ENCODE measurements at places on chromosomes 16 and 17.

DNA sequence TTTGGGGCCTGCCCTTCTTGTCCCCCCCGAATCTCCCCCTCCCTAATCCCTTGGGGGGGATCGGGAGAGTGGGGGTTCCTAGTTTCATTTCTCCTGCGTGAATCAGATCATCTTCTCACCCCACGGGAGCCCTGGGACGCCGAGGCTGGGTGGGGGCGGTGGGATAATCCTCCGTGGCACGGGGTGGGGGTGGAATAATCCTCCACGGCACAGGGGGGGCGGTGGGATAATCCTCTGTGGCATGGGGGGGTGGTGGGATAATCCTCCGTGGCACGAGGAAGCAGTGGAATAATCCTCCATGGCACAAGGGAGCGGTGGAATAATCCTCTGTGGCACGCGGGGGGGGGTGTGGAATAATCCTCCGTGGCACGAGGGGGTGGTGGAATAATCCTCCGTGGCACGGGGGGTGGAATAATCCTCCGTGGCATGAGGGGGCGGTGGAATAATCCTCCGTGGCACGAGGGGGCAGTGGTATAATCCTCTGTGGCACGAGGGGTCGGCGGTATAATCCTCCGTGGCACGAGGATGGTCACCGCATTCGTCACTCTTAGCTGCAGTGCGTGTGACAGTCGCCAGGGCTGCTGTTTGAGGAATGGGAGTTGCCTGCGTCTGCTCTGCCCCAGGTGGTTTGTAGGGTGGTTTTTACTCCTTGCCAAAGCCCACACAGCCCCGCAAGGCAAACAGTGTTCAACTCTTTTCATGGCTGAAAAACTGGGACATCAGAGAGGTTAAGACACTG lies 156.9 kb downstream of the LAT start:
- no peak for DNase-seq

GRCh38 chr16:84087001-84087400 lies 29.7 kb downstream of the MBTPS1 start:
- no peak for DNase-seq

DNA sequence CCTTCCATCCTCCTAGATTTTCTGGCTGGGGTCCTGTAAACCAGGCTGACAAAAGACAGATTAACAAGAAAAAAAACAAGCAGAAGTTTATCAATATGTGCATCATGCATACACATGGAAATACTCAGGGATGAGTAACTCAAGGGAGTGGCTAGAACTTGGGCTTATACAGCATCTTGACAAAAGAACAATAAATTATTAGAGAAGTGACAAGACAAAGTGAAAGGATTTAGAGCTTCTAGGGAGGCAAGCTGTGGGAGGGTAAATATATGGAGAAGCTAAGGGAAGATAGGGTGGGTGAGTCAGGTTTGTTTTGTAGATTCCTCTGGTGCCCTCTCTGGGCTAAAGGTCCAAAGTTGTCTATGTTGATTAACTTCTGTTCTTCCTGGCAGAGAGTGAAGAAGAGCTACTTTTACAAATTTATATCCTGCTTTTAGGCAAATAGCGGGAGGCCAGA lies 48.0 kb upstream of the NDRG4 start:
- no peak for DNase-seq

DNA sequence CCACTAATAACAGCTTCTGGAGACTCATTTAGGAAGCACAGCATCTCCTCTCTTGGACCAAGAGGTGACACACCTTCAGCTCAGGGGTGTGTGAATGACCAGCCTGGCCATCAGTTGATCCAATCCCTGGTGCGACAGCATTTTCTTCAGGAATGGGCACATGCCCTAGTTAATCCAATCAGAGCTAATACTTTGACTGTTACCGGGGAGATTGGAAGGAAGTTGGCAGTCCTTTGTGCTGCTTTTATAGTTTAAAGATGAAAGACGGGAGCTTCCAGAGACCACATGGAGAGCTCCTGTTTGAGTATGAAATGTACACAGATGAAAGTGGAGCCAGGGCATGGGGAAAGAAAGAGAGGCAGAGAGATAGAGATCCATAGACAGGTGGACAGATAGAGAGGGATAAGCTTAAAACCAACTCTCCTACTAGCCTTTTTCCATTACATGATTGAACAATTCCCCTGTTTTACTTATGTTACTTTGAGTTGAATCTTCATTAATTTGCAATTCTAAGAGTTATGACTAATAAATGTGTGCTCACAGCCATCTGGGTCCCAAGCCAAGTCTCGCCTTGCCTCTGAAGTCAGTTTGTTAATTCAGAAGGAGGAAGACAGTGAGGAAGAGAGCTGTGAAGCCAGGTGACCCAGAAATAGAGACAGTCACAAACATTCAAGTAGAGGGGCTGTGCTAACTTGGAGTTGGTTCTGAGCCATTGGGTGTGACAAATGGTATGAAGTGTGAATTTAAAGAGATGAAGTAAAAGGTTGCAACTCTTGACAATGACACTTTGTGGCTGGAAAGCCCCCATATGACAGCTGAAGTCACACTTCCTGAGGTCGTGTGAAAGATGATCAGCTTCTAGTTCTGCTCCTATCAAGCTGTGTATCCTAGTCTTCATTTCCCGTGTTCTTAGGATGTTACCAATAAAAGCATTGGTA lies 120.0 kb upstream of the GOT2 start:
- no peak for DNase-seq

DNA sequence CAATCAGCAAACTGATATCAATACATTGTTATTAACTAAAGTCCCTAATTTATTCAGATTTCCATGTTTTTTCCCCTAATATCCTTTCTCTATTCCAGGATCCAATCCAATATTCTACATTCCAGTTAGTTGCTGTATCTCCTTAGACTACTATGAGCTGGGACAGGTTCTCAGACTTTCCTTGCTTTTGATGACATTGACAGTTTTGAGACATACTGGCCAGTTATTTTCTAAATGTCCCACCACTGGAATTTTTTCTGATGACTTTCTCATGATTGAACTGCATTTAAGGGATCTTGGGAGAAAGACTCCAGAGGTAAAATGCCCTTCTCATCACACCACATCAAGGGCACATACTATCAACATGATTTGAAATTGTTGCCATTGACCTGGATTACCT lies 177.1 kb upstream of the MAF start:
- no peak for DNase-seq

- DNase-seq = no peak
Observed at GRCh38 chr17:61126473-61127249, 273.0 kb upstream of the TBX2 start.

DNA sequence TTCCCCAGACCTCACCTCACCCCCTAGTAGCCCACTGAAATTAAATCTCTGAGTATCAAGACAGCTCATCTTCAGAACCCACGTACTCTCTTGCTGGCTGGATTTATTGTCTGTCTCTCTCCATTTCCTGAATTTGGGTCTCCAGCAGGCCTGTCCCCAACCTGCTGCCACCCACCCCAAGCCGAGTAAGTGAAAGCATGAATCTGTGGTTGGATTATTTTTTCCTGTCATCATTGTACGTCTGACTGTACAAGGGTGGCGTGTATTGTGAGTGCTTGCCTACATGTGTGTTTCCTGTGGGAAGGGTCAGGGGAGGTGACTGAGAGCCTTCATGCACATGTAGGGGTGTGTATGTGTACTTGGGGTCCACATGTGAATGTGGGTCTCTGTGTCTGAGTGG lies 5.4 kb downstream of the TNP2 start:
- peak; percentile 60 for DNase-seq

DNA sequence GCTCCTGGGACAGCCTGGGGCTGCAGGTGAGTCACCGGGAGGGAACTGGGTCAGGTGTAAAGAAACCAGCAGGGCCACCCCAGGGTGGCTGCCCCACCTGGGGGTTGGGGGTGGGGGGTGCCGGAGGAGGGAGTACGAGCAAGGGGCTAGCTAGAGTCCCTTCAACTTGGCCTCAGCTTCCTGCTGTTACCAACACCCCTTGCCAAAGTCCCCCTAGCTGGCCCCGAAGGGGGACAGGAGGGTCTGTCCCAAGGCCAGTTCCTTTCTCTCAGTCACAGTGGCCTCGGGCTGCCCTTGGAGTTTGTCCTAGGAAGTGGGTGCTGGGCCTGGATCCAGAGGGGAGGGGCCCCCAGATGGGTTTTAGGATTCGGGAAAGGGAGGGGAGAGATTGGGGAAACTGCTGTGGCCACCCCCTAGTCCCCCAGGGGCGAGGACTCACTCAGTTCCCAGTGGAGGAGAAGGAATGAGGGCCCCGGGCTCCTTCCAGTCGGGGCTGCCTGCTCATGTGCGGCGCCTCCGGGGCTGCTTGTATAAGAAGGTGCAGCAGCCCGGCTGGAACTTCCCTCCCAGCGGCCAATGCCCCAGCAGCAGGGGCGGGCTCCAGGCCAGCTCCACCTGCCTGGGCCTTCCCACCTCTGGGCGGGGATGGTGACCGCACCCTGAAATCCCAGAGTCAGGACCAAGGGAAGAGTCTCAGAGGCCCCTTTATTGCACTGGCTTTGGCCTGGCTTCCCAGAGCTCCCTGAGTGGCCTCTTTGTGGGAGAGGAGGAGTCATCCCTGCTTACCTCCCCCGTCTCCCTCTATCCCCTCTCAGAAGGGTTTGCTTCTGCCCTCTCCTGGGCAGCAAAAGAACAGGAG lies 7.3 kb downstream of the ARHGAP27 start:
- no peak for DNase-seq

- DNase-seq = no peak
Observed at GRCh38 chr17:63760771-63761539, 12.4 kb downstream of the CCDC47 start.

- no peak for DNase-seq
Observed at GRCh38 chr17:10417431-10417830, 4.3 kb downstream of the MYH8 start.

- DNase-seq = no peak
Observed at GRCh38 chr17:72611172-72611571, 481.3 kb downstream of the SLC39A11 start.

DNA sequence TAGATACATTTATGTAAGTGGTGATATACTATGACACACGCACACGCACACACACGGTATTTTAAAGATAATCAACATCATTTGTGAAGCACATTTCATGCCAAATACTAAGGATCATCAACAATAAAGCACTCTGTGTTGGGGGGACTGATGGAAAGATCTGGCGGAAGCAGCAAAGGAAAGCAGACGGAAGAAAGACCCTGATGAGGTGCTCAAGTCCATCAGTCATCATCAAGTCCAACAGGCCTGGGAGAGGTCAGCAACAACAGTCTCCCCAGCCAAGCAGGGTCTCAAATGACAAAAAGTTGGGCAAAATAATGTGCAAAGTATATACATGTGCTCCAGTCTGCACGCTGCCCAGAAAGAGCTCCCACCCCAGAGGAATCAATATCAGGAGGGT lies 55.5 kb downstream of the HIC1 start:
- DNase-seq = no peak

DNA sequence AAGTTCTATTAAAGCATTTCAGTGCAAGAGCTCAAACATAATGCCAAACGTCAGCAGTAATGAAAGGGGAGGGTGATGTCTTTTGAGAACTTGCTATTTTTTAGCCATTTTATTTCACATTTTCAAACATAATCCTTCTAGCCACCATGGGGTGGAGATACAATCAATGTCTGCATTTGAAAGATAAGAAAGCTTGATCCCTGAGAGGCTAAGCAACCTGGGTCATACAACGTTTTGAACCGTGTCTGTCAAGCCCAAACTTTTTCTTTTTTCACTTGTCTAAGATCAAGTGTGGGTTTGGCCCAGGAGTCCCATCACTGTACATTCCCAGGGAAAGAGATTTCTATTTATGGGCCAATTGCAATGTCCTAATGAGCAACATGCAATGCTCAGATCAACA lies 331.1 kb downstream of the SLC39A11 start:
- no peak for DNase-seq

DNA sequence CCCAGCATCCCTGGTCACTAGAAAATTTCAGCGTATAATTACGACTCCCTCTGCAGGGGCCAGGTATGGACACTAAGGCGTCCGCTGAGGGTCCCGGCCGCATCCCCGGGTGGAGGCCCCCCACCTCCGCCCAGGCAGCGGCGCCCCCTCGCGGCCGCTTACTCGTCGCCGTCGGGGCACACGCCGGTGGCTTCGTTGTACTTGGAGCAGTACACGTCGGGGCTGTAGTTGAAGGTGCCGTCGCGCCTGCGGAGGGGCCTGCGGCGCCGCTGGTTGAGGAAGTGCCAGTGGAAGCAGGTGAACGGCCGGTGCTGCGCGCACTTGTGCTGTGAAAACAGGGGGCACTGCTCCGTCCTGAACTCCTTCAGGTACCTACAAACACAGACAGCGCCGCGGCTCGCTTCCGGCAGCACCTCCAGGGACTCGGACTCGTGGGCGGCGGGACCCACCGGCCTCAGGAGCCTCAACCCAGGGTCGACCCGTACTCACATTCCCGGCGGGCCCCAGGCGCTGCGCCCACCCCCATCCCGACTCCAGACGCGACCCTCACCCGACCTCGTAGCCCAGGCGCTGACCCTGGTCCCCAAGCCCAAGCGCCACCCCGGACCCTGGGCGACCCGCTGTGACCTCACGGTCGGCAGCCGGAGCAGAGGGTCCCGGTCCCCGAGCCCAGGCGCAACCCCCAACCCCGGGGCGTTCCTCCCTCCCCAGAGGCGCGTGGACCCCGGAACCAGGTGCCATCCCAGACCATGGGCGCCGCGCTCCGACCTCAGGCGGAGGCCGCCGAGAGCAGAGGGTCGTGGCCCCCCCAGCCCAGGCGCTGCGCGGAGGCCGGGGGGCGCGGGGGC lies 596 bp downstream of the UNKL start:
- DNase-seq = peak; percentile 65

DNA sequence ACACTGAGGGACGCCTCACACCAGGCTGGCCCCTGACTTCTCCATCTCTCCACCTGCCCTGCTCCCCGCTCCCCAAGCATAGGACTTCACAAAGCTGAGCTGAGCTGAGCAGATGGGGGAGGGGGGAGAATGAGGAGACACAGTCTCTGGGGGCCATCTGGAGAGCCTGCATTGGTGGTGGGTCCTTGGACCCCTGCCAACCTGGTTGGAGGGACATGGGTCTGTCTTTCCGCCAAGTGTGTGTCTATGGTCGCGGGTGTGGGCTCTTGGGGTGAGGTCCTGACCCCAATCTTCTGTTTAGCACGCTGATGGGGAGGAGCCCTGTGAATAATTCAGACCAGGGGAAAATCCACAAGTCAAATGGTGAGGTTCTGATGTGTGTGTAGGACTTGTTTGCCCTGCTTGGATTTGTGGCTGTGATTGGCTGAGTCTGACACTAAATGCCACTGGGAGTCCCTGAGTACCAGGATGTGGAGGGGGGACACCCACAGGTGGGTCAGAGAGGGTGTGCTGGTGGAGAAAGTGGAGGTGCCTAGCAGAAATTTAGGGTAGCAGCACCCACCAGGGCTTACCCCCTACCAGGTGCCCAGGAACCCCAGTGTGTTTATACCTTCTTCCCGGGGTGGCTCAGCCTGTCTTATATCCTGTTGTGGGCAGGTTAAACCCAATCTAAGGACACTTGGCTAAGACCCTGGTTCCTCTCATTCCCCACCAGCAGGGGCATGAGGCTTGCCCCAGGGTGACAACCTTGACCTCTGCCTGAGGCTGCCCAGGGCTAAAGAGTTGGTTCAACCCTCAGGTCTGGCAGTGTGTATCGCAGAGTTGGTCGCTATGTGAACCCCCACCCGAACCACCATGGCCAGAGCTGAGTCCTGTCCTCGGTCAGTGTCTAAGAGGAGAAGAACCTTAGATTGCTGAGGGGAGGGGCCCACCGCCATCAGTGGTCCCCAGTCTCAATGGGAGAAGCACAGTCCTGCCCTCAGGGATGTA lies 2.1 kb downstream of the FMNL1 start:
- DNase-seq = peak; percentile 67

Data from naive thymus-derived CD4-positive, alpha-beta T cell (primary cell).